ENCODE measurements at places on chromosomes 4 and X.

DNA sequence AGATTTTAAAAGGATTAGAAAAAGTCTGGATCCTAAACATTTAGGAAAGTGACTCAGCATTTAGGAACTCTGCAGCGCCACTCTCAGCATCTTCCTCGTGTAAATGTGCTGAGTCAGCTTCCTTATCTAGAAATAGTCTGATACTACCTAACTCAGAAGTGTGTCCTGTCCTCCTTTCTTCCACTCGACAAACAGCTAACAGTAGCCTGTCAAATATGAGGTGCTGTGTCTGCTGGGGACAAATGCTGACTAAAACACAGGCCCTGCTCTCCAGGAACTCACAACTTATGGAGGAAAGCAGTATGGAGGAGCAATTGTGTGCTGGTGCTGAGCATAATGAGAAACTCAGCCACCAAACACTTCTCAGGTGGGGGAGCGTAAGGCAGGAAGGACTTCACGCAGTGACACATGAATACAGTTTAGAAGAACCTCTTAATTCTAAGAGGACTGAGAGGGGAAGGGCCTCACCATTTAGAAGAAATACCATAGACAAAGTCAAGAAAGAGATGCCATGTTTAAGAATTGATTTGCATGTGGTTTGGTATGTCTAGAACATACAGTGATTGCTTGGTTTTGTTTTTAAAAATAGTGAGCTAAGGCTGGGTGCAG, 125.3 kb downstream of the SOWAHB start:
- no peak for DNase-seq

- DNase-seq = no peak
Measured at GRCh38 chrX:131571348-131571747, 27.5 kb downstream of the OR13H1 start.

DNA sequence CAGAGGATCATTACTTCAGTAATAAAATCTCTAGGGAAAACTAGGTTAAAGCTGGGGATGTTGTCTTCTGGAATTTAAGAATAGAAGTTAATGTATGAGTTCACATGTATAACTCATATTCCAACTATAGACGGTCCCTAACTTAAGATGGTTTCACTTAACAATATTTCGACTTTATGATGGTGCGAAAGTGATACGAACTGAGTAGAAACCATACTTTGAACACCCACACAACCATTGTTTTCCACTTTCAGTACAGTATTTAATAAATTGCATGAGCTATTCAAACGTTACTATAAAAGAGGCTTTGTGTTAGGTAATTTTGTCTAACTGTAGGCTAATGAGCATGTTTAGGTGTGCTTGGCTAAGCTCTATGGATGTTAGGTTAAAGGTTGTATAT, 38.7 kb downstream of the CCSER1 start:
- DNase-seq = no peak

- DNase-seq = no peak
Measured at GRCh38 chr4:119135721-119136121, at the start of gene MYOZ2. MYOZ2 (plus strand) TSS chr4:119135832; CDS start chr4:119136526, 694 bp downstream.

DNA sequence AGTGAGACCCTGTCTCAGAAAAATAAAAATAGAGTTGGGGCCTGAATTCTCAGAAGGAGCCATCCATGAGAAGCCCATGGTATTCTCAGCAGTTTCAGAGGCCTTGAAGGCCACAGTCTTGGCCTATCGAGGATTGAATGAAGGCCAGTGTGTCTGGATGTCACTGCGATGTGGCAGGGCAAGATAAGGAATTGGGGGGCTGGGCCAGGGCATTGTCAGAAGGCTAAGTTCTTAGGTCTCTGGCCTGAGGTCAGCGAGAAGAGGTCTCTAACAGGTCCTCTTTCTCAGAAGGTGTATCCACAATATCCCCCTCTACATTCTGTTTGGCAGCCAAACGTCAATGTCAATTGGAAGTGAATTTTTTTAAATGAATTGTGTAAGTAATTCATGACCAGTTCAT, 5.7 kb downstream of the ZNF275 start:
- no peak for DNase-seq

DNA sequence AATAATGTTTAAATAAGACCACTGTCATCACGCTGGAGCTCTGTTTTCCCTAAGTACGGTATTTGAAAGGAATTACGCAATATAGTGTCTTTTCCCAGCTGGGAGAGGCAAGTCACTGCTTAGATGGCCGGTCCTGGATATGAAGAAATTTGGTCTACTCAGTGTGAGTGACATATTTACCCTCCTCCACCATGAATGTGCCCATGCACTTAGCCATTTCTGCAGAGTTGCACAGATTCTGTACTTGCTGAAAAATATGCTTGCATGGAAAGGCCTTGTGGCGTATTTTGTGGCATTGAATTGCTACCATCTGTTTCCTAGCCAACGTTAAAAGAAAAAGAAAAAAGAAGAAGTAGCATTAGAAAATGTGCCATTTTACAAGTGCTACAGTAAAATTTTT, 73.1 kb downstream of the ADGRL3 start:
- DNase-seq = no peak
